Prostate gland (tissue), 2 donors: ENCODE measurements at places on chromosomes 3 and 15. TPM values are rescaled to one million over a fixed set of nuclear protein-coding genes. Genes with fewer than 3 reads are reported as not detected.
A peak's percentile ranks its signal among the peaks of the same experiment; 100 is the strongest.

P3H2 gene
- total RNA-seq: 20.6 TPM

SLC22A13 gene
- total RNA-seq: 1.6 TPM

CPA3 gene
- total RNA-seq: 2.6 TPM

APOD gene
- total RNA-seq: 121 TPM

RTP1 gene
- not detected for total RNA-seq

MYO1E gene
- total RNA-seq: 66.3 TPM

GRCh38 chr15:57223345-57223744, 153.0 kb upstream of the CGNL1 start:
- no peak for DNase-seq

- DNase-seq: no peak
Measured at GRCh38 chr3:110248666-110249065, 823.0 kb upstream of the NECTIN3 start.

- no peak for DNase-seq
Measured at GRCh38 chr3:94146455-94146854, 83.6 kb downstream of the NSUN3 start.

- DNase-seq: no peak
Measured at GRCh38 chr3:104291878-104292277, 1074.8 kb upstream of the ALCAM start.

DNA sequence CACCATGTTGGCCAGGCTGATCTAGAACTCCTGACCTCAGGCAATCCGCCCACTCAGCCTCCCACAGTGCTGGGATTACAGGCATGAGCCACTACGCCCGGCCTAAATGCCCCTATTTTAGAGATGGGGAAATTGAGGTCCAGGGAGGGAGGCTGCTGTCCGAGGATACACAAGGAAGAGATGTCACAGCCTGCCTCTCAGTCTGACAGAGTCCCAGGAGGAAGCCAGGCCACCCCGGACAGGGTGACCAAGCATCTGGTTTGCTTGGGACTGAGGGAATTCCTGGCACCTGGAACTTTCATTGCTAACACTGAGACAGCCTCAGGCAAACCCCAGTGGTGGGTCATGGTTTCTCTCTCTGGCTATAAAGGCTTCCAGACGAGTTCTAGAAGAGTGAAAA, 30.6 kb upstream of the ADAMTS7 start:
- no peak for DNase-seq

GRCh38 chr3:118991775-118992174, 42.9 kb downstream of the IGSF11 start:
- DNase-seq: no peak

GRCh38 chr3:195859846-195860411, 48.2 kb upstream of the MUC4 start:
- no peak for DNase-seq

- no peak for DNase-seq
Measured at GRCh38 chr15:45023659-45024225, 747 bp downstream of the SORD start.

DNA sequence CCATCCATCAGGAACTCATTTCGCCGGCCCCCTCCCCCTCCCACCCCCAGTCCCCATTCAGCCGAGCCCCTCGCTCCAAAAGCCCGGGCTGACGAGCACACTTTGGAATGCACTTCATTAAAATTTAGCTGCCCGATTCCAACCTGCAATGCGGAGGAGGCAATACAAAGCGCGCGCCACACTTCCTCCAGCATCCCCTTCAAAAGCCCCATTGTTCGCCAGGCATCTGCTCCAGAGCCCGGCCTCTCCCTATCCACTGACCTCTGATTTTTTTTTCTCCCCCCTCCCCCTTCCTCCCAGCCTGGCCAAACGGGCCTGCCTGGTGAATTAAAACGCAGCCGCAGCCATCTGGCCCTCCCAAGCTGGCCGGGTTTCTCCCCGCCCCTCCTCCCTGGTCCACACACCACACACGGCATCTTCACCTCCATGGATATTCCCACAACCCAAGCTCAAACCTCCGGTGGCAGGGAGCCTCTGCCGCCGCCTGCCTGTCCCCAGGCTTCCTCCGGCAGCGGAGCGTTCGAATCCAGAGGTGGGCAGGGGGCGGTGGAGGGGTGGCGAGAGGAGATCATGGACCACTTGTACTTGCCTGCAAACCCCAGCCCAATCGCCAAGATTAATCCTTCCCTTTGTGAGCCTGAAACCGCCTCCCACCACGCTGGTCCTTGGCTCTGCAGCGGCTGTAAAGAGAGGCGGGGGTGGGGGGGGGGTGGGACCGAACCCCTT, 441.3 kb downstream of the MAGI1 start:
- no peak for DNase-seq

- no peak for DNase-seq
Measured at GRCh38 chr3:97131476-97131875, 317.1 kb downstream of the EPHA6 start.

DNA sequence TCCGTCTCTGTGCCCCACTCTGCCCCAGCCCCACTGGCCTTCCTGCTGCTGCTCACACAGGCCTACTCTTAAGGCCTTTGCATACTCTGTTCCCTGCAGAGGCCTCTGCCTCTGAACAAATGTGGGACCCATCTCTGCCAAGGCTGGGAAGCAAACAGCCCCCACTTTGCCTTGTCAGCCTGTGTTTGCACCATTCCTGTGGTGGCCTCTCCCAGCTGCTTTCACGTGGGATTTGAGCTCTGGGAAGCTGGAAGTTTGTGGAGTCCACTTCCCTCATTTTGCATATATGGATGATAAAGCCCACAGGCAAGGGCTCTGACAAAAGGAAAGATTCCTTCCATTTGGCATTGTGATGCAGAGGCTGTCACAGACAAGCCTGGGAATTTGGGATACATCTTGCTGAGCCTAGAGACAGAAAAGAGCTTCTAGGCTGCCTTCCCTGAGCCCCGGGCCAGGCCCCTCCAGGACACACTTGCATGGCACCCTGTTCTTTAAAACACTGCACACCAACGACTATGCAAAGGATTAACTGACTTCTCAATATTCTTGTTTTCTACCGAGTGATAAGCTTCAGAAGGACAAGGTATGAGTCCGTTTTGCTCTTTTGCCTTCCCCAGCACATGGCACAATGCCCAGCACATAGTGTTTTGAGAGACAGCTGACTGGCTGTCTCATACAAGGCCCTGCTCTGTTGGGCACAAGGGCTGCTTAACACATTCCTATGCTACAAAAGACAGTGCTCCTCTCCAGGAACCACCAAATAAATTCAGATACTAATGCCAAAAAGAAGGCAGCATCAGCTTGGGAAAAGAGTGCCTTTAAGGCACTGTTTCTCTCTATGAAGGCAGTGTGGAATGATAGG, 120.7 kb upstream of the TOPAZ1 start:
- no peak for DNase-seq

DNA sequence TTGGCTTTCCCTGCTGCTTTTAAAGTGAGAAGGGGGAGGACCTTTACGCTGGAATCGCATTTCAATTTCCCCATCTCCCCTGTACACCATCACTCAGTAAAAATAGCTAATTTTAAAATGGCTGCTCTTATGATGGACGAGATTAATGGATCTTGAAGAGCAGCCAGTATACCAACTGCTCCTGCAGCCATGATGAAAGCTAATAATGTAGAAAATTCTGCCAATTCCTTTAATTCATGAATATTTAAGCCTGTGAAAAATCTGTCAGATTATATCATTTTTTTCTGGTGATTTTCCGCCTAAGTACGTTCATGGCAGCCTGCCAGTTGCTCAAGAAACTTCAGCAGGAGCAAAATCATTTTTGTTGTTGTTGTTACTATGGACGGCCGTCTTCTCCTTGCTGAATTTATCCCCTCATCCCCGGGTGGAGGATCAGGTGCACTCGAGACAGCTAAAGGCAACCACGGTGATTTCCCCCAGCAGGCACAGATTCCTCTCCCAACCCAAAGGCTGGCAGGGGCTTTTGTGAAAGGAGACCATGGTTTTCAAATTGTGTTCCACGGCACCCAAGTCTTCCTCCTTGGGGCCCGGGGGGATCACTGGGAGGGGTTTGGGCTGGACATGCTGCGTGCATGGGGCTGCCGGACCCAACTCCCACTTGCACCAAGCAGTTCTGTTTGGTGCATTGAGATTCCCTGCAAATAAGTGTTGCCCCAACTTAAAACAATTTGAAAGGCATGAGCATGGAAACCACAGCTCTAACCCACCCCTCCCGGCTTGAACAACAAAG, 289.6 kb downstream of the UACA start:
- no peak for DNase-seq

DNA sequence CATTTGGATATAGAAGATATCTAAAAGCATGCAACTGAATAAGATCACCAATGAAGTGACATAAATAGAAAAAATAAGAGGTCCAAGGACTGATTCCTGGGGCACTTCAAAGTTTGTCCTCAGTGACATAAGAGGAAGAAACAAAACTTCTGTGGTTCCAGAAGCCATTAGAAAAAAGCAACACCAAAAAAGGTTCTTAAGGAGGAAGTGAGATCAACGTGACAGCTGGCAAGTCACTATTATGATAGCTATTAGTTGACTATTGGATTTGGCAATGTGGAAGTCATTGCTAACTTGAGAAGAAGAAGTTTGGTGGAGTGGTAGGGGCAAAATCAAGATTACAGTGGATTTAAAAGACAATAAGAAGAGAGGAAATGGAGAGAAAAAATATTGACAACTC, 1098.3 kb downstream of the NAALADL2 start:
- no peak for DNase-seq

DNA sequence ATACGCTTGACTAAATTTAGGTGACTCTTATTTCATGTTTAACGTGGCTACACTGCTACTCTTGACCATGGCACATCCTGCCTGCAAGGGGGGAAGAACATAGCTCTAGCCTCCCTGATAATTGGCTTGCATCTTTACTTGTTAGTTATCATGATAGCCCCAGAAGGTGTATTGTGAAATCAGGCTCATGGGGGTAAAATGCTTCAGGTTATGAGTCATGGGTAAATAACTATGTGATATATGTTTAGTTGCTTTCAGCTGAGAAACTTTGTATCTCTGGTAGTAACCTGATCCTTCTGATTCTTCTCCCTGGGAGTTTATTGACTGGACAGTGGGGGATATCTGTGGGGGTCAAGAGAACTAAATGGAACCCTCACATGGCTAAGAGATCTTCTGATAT, 660.8 kb upstream of the UBE2E2 start:
- no peak for DNase-seq

DNA sequence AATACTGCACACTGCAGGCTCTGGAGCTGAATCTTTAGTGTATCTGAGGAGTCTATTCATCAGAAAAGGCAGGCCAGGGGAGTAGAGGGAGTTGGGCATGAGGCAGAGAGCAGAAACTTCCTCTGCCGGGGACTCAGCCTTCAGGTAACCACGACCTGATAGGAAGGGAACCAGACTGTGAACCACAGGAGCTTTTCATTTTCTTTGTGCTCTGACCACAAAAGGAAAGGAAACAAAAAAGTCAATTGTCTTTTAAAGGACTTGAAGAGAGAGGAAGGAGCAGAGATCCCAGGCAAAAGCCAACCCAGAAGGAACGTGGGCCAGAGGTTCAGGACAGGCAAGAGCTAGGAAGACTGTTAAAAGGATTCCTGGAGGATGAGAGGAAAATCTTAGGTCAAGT, 573.3 kb downstream of the EPHB1 start:
- DNase-seq: no peak

DNA sequence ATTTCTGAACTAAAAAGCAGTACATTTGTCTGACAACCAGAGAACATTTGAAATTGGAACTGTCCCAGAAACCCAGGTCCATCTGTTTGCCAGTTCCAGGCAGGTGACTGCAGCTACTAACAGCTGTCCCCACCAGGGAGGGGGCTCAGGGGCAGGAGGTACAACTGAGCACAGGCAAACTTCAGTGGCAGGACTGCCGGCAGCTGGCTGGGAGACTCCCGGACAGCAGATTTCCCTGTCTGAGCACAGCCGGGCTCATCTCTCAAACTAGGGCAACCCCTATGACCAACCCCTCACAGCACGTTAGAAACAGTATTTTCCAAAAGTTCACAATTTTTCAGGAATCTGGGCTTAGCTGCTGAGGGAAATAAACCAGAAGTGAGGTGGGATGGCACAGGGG, 88.8 kb downstream of the MEGF11 start:
- DNase-seq: no peak

- DNase-seq: no peak
Measured at GRCh38 chr15:39565851-39566250, 15.0 kb upstream of the THBS1 start.

DNA sequence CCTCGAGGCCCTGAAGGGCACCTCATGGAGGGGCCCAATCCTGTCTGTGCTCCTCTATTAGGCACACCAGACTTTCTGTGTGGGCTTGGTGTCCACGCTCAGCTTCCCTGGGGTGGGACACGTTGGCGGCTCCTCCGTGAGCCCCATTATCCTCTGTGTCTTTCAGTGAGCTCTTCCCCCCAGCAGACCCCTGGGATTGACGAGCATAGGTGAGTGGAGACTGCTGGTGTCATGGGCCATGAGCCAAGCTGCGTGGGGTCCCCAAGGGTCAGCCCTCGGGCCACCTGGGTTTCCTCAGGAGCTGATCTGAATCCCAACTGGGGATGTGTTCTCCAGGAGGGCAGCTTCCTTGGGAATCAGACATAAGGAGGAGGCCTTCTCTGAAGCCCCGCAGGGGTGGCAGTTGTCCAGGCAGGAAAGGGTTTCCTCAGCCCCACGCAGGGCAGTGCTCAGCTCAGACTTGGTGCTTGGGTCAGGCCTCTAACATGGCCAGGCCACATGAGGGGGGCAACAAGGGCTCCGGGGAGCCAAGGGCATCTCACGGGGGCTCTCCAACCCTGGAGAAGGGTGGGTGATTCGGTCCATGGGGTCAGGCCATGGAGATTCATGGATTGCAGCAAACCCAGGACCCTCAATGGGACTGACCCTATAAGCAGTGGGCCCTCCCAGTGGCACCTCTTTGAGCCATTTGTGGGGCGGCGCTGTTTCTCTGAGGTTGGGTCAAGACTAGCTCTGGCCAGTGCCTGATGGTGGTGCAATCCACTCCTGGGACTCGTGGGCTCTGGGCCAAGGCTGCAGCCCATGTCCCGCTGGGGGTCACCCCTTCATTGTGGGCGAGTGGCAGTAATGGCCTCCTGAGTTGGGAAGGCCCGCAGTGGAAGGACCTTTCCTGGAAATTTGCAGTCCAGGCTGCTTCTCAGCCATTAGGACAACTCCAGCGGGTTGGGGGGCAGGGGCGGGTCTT, 222.5 kb downstream of the SNRPN start:
- peak; percentile 2 for DNase-seq

DNA sequence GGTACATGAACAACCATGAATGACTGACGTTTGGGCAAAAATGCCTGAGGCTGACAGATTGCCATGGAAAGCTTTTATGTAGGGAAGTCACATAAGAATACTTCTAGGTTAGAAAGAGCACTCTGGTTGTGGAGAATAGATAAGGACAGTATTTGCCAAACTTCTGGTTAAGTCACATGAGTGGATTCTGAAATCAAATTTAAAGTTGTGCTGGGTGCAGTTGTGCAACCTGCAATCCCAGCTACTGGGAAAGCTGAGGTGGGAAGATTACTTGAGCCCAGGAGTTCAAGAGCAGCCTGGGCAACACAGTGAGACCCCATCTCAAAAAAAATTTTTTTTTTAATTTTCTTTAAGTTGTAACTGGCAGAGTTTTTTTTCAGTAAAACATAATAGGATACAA, 7.2 kb upstream of the ZNF148 start:
- DNase-seq: no peak

- DNase-seq: no peak
Measured at GRCh38 chr3:42764115-42764514, 8.9 kb downstream of the CCDC13 start.

GRCh38 chr15:101049856-101050622, 130.9 kb downstream of the LRRK1 start:
- DNase-seq: no peak

- DNase-seq: no peak
Measured at GRCh38 chr3:190319660-190320059, 2.6 kb downstream of the CLDN1 start.
